ENCODE measurements at places on chromosomes 13 and 19. TPM values are rescaled to one million over a fixed set of nuclear protein-coding genes. Genes with fewer than 3 reads are reported as not detected.

GRCh38 chr13:88000239-88000638, 329.1 kb downstream of the SLITRK5 start:
- H3K27ac ChIP-seq, result no peak overlapping the region
- H3K27me3 ChIP-seq, result no peaks in the 10 kb centered on the region
- no peaks in the 10 kb centered on the region for H3K36me3 ChIP-seq
- no peaks in the 10 kb centered on the region for H3K4me1 ChIP-seq

The BEST2 gene
- not detected for total RNA-seq

The POMP gene
- 67.8 TPM for total RNA-seq

- no peaks in the 10 kb centered on the region for H3K4me1 ChIP-seq
- no peak overlapping the region for H3K4me3 ChIP-seq
- H3K27ac ChIP-seq, result no peak overlapping the region
- no peaks in the 10 kb centered on the region for H3K27me3 ChIP-seq
- no peak for DNase-seq
Measured at GRCh38 chr13:88552966-88553365, 881.8 kb downstream of the SLITRK5 start.

GRCh38 chr19:4446704-4447200, 10.8 kb downstream of the UBXN6 start:
- H3K36me3 ChIP-seq, result peaks cover 23% of the 10 kb centered on the region
- no peak overlapping the region for H3K27ac ChIP-seq
- no peaks in the 10 kb centered on the region for H3K4me1 ChIP-seq
- no peaks in the 10 kb centered on the region for H3K27me3 ChIP-seq
- no peak for DNase-seq

- peaks cover 12% of the 10 kb centered on the region for H3K27me3 ChIP-seq
- H3K36me3 ChIP-seq, result no peaks in the 10 kb centered on the region
- H3K4me1 ChIP-seq, result peaks cover 10% of the 10 kb centered on the region
- DNase-seq, result peak; percentile 83
- H3K4me3 ChIP-seq, result peak overlapping the region; percentile 70
Measured at GRCh38 chr13:113724780-113725315, 34.2 kb upstream of the TMEM255B start.

GRCh38 chr13:43880926-43881325, 1.2 kb downstream of the LACC1 start:
- H3K27ac ChIP-seq, result no peak overlapping the region
- no peak for DNase-seq
- no peak overlapping the region for H3K4me3 ChIP-seq
- peaks cover 14% of the 10 kb centered on the region for H3K4me1 ChIP-seq
